ENCODE measurements at places on chromosomes 6 and 20.
A peak's percentile ranks its signal among the peaks of the same experiment; 100 is the strongest.

GRCh38 chr6:114282292-114282691, 60.5 kb downstream of the HS3ST5 start:
- DNase-seq = no peak

DNA sequence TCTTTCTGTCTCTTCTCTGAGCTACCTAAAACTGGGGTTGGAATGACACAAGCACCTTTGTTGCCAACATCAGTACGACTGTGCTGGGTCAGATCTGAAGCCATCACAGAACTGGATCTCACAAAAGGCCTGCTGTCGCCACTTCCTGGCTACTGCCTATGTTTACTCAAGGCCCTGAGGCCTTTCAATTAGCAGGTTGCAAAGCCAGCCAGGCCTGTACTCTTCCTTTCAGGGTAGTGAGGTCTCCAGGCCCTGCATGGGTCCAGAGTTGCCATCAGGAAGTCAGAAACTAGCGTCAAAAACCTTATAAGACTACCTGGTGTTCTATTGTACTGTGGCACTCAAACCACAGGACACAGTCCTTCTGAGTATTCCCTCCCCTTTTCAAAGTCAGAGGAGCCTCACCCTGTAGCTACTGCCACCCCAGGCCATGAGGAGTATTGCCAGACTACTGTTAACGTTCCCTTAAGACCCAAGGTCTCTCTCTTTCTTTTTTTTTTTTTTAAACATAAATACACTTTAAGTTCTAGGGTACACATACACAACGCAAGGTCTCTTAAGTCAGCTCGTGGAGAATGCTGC, 937.4 kb upstream of the GJE1 start:
- DNase-seq = no peak

DNA sequence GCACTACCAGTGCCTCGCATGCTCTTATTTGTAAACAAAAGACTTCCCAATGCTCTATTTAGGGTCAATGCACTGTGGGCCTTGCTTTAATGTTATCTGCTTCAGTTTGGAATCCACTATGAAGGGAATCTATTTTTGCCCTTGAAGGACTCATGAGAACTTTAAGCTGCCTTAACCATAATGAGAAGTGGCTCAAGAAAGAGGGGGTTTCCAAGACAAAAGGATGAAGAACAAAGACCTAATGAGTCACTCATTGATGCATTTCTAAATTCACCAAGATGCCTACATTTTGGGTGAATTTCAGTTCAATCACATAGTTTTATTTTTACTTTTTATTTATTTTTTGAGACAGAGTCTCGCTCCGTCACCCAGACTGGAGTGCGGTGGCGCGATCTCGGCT, 228.2 kb downstream of the LY86 start:
- DNase-seq = no peak

DNA sequence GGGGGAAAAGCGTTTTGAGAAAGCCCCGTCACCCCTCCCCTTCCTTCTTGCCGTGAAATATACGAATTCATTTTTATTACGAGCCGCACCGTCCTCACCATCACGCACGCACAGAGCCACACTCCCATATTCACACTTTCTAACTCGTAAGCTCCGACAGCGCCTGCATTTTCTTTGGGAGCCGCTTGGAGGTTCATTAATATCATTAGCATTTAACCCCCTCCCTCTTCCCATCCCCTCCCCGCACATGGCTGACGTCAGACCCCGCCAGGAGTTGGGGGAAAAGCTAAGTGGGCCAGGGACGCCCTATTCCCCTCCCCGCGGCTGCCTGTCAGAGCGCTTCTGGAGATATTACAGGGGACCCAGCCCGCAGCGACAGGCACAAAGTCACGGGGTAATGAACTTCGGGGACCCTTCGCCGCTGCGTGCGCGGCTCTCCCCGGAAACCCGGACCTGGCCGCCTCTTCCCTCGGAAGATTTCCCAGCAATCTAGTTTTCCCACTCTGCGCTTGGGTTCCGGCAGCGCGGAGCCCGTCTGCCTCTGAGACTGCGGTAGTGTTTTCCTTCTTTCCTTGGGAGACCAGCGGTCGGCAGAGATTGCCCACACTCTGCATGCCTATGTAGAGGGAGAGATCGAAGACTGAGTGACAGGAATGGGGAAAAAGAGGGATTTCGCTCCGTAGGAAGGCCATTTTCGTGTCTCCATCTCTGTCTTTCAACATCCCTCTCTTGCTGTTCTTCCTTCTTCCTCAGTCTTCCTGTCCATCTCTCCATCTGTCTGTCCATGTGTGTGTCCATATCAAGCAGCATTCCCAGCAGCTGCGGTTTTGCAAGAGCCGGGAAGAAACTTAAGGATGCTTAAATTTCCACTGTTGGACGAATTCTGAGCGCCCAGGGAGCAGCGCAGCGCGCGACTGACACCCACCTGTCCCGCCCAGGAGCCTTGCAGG, at the start of gene NR2E1:
NR2E1 (plus strand) TSS at position 309 of the 950 bp plus-strand sequence. CDS start 744 bp downstream, outside the sequence.
- DNase-seq = no peak

DNA sequence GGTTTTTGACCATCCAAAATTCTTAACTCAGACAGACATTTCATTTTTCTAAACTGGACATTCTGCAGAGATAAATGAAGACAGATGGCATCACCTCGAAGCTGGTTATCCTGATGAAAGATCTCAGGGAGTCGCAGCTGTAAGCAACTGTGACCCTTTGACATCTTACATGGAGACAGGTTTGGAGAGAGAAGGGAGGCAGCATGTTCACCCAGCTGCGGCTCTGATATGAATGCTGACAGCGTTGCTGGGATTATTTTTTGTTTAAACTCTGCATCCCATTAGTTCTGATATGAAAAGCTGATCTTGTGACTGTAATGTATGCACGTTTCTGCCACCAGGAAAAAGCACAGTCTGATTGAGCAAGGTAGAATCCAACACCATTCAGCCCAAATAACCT, 89.4 kb downstream of the C6orf118 start:
- no peak for DNase-seq

GRCh38 chr6:137975188-137975940, 108.3 kb downstream of the TNFAIP3 start:
- no peak for DNase-seq

DNA sequence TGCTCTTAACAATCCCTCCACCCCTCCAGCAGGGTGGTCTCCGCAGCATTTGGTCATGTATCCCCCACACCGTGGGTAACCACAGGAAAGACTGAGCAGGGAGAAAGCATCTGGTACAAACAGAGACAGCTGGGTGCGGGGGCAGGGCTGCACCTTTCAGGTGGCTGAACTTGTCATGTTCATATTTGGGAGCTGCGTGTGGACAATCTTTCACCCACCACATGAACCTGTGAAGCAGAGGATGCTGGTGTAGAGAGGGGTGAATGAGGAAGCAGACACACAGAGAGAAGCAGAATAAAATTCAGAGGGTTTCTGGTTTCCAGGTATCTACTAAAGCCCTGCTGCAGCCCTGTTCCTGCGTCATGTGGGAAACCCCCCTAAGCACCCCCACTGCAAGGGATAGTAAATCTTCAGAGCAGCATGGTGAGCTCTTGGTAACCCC, 8.9 kb downstream of the GFOD1 start:
- no peak for DNase-seq

- DNase-seq = no peak
These were observed 145.6 kb downstream of the TBX18 start for GRCh38 chr6:84618836-84619235.

DNA sequence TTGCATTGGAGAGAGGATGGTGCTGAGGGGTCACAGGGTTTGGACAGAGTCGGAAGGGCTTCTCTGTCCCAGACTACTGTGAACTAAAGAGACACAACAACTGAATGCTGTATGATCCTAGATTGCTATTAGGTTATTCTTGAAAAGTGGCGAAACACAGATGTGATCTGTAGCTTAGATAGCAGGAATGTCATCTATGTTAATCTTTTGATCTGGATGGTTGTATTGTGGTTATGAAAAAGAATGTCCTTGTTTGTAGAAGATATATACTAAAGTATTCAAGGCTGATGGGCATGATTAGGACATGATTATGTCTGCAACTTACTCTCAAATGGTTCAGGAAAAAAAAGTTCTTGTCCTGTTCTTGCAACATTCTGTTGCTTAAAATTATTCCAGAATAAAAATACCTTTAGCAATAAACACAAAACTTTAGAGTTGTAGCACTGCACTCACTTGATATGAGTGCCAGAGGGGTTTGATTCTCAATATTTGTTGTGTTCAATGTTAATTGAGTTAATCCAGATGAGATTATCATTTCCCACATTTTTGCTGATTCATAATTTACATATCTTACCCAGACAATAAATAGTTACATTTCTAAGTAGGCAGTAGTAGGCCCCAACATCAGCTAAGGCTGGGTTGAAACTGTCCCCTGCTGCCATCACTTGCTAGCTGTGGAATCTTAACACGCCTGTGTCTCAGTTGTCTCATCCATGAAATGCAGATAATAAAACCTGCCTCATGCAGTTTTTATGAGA, 645.2 kb downstream of the KIF16B start:
- no peak for DNase-seq

GRCh38 chr20:1287306-1287705, 21.2 kb downstream of the SNPH start:
- no peak for DNase-seq

- DNase-seq = no peak
These were observed 21.2 kb downstream of the THEMIS start for GRCh38 chr6:127879685-127880084.

- no peak for DNase-seq
These were observed 15.2 kb upstream of the SPAG4 start for GRCh38 chr20:35600176-35600992.

DNA sequence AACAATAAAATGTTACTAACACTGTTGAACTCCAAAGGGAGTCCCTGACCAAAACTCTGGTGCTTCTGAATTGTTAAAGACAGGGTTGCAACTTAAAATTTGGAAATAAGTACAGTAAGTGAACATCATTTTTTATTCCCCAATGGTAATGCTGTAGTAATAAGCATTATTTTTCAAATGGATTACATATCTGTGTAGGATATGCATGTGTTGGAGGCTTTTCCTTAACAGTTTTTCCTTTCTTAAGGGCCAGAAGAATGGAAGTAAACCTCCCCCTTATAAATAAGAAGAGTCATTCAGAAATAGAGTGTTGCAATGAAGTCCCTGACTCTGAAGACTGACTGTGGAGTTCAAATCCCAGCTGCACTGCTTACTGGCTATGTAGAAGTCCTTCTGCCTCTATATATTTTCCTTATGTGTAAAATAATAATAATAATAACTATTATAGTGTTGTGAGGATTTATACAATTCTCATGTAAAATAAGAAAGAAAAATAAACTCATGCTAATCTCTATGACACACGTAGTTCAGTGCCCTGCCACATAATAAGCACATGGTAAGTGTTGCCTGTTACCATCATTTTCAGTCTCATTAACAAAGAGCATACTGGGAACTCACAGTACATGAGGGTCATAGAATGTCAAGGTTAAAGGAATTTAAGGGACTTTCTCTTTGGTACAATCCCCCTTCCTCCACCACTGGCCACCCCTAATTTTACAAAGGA, 129.8 kb upstream of the SMLR1 start:
- DNase-seq = peak; percentile 48

DNA sequence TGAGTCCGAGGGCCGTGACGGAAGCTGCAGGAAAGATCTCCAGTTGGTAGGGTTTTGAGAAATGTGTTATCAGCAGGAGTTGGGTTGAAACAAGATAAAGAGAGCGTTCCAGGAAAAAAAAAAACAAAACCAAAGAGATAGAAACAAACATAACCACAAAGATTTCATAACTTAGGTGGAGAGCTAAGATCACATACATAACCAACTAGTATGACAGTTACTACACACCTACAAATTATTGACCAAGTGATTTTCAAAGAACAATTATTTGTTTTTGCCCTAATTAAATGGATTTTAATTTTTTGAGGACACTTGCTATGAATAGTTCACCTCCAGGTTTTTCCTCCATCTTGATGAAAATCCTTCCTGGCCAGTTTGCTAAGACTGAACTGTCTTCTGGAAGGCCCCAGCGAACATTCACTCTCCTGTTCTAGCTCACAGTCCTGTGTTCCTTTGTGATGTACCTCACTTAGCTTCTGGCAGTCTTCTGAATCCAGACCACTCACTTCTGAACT, 69.4 kb downstream of the SNX9 start:
- no peak for DNase-seq

- DNase-seq = no peak
These were observed 193.3 kb downstream of the TSHZ2 start for GRCh38 chr20:53165452-53165851.

DNA sequence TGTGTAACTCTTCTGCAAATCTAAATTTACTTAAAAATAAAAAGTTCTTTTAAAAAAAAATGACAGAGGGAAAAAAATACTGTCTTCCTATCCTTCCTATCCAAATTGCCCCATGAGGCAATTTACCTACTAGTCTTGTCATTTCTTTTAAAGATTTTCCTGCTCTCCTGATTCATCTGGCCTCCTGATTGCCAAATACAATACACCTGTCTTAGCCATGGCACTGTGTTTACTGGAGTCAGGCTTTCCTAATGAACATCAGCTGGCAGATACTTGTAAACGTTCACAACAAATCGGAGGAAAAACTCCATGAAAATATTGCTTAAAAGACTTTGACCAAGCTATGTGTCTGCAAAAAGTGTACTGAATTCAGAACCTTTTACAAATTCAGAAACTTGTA, 21.5 kb downstream of the TM9SF4 start:
- no peak for DNase-seq

GRCh38 chr6:7833751-7834070, 76.9 kb downstream of the TXNDC5 start:
- DNase-seq = no peak

- DNase-seq = no peak
These were observed 81.4 kb downstream of the CTNNBL1 start for GRCh38 chr20:37775200-37775599.

DNA sequence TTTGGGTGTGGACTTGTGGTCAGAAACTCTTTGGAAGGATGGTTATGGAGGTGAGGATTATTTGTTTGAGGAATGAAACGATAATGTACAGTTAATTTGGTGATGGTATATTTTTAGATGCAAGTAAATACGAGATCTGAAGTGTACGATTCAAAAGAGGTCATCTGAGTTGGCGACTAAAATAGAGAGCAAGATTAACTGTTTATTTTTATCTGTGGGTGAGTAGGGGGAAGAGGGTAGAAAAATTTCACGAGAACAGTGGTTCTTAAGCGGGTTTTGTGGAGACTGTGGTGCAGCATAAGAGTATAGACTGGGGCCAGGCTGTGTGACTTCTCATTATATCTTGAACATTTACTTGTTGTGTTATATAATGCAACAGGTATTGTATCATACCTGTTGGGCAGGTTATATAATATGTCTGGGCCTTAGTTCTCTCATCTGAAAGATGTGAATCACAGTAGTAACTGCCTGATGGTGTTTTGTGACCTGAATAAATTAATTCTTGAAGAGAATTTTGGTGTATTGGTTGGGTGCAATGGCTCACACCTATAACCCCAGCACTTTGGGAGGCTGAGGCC, 171.2 kb downstream of the JARID2 start:
- no peak for DNase-seq

GRCh38 chr6:144338474-144338873, 53.3 kb downstream of the UTRN start:
- no peak for DNase-seq

All from SHP77 treated with DMSO at 0.1 percent for 48 hours (cell line).